ENCODE measurements at places on chromosomes 6 and 20.
A peak's percentile ranks its signal among the peaks of the same experiment; 100 is the strongest.

DNA sequence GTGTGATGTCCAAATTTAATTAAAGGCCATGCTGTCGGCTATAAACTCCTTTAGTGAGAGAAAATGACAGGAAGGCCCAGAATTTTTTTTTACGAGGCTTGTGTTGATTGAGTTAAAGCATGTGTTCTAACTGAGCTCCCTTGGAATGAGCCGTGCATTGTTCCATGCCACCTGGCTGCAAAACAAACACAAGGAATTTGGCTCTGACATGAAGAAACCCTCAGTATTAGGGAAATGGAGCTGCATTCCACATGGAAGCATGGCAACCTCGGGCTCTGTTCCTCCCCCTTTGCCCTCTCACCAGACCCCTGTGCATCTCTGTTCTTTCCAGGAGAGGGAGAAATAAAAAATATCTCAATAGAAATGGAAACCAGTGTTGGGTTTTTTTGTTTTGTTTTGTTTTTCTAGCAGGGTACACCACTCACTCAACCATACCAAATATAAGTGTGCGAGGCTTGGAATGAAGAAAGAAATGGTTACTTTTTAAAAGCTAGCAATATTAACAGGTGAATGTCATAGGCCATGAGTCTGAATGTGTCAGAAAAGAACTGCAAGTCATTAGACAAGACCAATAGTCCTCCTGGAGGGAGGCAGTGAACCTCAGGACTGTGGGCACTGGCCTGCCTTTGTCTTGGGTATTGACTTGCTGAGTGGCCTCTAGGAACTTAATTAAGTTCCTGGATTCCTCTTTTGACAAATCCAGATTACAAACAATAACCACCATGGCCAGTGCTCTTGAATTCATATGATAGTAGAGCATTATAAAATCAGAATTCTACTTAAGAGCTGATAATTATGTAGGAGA lies 935.1 kb downstream of the KIF16B start:
- DNase-seq = no peak

DNA sequence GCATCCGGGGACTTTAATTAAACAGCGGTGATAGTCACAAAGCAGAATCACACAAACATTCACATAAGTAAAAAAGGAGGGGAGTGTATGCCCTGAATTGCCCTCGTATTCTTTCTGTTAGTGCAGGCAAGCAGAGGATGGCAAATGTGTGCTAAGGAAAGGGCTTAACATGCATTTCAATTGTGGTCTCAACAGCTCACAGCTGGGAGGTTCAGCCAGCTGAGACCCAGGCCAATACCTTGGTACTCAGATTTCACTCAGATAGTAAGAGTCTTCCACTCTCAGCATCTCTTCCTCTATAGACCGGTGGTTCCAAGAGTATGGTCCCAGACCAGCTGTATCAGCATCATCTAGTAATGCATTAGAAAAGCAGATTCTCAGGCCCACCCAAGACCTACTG lies 215.1 kb downstream of the PHACTR1 start:
- no peak for DNase-seq

DNA sequence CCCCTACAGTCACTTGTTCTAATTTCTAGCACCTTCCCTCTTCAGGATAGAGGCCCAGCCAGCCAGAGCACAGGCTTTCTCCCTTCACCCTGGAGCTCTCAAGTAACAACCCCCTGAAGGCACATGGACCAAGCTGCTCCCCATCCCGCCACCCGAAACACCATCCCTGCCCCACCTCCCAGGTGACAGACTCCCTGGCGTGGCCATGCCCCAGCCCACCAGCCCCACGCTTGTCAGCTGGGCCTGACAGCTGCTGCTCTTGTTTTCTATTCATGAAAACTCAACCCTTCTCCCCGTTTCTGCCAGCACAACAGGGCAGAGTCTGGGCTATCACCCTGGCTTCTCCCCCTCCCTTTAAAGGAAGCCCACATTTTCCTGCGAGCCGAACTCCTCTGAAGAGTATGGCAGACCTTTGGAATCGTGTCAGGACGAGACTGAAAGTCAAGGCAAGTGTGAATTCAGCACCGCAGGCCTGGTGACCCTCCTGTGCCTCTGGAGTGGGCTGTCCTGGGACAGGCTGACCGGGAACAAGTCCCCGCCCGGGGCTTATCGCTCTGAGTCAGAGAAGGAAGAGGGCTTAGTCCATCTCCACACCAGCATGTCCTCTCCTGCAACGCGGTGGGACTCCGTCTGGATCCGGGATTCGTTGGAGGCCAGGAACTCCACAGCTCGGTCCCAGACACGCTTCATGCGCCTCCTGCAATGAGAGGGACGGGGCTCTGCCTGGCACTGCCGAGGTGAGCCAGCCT lies 16.7 kb downstream of the LEMD2 start:
- no peak for DNase-seq

DNA sequence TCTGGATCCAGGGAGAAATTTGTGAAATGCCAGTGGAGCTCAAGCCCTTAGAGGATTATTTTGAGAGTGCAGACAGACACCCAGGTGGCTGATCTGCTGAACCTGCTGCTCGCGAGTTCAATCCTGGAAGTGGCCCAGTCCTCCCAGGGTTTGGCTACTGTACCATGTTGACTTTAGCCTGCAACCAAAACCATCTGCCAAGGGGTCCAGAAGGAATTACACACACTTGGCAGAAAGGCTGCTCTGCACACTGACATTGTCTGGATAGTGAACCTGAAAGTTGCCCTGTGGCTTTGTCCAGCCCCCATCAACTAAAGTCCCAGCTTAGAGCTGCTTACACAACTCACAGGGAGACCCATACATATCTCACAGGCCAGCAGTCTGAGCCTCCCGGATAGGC lies 21.6 kb upstream of the PI3 start:
- DNase-seq = no peak

- no peak for DNase-seq
Measured at GRCh38 chr6:157840776-157841175, 17.7 kb downstream of the SNX9 start.

GRCh38 chr6:71420095-71420692 lies 131.6 kb downstream of the OGFRL1 start:
- DNase-seq = no peak

DNA sequence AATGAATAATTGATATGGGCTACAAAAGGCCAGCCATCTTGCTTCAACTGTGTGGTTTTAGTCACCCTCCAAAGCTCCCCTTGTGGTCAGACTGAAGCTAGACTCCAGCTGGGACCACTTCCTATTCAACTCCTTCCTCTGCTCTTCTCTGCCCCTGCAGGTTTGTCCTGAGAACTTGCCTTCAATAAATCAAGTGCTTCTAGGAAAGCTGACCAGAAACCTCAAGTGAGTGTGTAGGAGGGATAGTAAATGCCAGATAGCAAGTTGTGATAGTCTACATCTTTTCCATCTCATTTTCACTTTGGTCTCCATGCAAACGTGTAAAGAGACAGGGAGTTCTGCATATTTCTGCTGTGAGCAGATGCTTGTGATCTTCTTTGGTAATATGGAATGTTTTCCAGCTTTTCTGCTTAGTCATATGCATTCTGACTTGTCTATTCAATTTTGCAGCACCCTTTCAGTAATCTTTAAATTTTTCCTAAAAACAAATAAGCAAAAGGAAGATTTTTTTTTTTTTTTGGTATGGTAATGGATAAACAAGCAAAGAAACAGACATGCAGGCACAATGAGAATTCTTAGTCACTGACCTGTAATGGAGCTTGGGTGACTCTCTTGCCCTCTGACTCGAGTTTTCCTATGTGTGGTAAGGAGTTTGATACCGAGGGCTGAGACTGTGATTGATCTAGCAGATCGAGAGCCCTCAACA lies 201.3 kb upstream of the BTBD3 start:
- peak; percentile 73 for DNase-seq

Data from amniotic stem cell (primary cell).